ENCODE measurements at places on chromosomes 3 and 15.

DNA sequence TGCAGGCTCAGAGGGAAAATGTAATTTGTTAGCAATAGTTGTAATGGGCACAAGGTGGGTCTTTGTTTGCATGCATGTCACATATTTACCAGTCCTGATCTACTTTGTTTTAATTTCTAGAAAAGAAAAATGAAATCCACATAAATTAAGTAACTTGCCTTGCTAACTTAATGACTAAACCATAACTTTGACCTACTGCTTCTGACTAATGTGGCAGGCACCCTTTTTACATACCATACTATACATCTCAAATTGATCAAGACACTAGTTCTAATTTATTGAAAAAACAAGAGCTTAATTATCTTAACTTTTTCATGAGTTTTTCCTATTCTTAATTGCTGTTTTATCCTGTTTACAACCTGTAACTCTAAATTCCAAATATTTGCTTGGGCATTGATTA, 93.2 kb downstream of the ATP11B start:
- no peak for DNase-seq

- DNase-seq: no peak
Observed at GRCh38 chr3:46725621-46726314, 8.1 kb upstream of the PRSS50 start.

DNA sequence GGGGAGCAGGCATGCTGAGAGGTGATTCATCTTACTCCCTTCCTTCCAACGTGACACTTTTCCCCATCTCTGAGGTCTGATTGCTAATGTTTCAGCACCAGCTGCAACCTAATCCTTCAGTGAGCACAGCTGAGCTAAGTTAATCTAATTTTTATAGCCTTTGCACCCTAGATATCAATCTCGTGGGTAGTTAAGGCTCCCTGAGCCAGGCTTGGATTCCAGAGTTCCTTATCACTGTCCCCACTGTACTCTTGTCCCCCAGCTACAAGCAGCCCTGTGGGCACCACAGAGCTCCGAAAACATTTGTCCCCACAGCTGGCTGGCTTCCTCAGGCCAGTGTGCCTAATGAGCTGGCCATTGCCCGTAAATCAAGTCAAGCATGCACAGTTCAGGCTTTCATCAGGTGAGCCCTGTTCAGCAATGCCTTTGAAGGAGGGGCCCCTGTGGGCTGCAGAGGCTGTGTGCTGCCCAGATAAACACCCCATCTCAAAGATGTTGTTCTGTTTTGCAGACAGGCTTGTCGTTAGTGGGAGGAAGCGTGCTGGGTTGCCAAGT, 376.9 kb upstream of the RASGRP1 start:
- DNase-seq: no peak

DNA sequence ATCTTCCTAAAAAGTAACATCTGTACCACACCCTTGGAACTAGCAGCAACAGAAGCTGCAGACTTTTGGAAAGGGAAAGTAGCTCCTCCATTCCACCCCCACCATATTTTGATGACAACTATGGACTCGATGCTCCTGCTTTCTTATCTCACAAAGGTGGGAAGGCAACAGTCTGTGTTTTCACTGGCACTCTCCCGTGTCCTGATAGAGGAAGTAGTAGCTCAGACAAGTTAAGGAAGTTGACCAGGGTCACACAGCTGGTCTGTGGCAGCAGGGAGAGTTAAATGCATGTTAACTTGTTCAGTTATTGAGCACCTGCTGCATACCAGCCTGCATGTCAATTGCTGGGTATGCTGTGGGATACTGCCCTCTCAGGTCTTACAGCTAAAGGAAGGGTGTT, 33.1 kb downstream of the BHLHE40 start:
- DNase-seq: no peak

- DNase-seq: no peak
Observed at GRCh38 chr15:101710806-101711205, 13.5 kb downstream of the TARS3 start.

DNA sequence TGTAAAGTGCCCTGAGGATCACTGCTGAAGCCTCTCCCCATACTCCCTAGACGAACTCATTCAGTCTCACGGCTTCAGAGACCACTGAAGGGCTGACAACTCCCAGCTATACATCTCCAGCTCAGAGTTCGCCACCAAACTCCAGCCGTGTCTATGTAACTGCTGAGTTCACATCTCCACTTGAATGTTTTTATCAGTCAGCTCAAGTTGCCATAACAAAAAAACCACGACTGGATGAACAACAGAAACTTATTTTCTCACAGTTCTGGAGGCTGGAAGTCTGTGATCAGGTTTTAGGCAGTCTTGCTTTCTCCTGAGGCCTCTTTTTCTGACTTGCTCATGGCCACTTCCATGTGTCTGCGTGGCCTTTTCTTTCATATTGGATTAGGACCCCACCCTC, 223.0 kb upstream of the LRRFIP2 start:
- no peak for DNase-seq

- DNase-seq: no peak
Observed at GRCh38 chr3:67077656-67078055, 79.5 kb downstream of the KBTBD8 start.

GRCh38 chr3:190446573-190447279, 3.0 kb downstream of the TMEM207 start:
- DNase-seq: no peak

DNA sequence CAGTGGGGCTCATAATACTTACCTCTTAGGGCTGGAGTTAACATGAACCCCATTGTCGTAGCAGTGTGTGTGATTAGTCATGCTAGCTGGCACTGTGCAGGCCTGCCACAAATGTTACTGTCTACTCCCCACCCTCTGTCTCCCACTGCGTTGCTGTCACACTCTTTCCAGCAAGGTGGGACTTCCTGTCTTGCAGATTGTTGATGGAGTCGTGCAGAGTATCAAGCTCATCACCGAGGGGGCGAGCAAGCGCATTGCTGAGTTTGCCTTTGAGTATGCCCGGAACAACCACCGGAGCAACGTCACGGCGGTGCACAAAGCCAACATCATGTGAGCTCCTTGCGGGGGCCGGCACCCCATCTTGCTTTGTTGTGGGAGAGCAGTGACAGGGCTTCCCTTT, 12.9 kb downstream of the IDH3A start:
- no peak for DNase-seq

- DNase-seq: no peak
Observed at GRCh38 chr3:133663569-133664313, 2.0 kb upstream of the TOPBP1 start.

GRCh38 chr15:23645371-23646164, 2.1 kb downstream of the MAGEL2 start:
- no peak for DNase-seq

DNA sequence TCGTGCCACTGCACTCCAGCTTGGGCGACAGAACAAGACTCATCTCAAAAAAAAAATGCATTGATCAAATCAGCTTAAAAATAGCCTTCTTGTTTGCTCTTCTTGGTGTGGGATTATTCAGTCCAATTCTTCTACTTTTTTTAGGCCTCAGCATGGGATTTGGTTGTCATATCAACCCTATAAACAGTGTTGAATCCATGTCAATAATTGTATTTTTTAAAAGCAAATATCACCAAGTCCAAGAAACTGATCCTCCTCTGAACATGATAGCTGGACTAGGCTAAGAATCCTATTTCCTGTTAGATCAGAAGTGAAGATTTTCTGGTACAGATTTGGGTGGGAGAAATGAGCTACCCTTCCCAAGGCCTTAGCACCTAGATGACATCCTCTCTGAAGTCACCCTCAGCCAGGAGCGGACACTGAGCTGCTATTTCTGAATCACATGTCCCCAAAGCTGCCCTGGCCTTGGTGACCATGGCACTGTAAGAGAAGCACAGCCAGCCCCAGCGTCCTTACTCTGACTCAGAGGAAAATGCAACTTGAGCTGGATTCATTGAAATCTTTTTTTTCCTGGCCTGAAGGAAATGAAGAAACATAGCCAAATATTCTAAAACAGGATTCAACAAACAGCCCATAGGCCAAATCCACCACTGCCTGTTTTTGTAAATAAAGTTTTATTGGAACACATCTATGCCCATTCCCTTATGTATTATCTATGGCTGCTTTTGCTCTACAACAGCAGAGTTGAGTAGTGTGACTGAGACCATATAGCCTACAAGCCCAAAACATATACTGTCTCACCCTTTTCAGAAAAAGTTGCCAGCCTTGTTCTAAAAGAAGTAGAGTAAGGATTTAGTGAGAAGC, 215.9 kb upstream of the CTDSPL start:
- DNase-seq: no peak

- DNase-seq: no peak
Observed at GRCh38 chr3:172270557-172271166, 177.6 kb downstream of the GHSR start.

- DNase-seq: peak; percentile 95
Observed at GRCh38 chr15:64893481-64894394, 18.0 kb upstream of the ANKDD1A start.

Measured in stimulated activated CD4-positive, alpha-beta T cell treated with anti-CD3 and anti-CD28 coated beads, Interleukin-1b, Interleukin-23, amount 100 ng/mL, for 24 hours (primary cell).